ENCODE measurements at places on chromosomes 4 and X. TPM values are rescaled to one million over a fixed set of nuclear protein-coding genes. Genes with fewer than 3 reads are reported as not detected.

TCEAL6 gene
- total RNA-seq: 1.3 TPM

- no peak for ATAC-seq
These were observed 107.7 kb downstream of the FRMPD4 start for GRCh38 chrX:12245650-12246645.

GRCh38 chrX:48913605-48914366 lies 2.3 kb upstream of the SLC35A2 start:
- ATAC-seq: no peak

NR3C2 gene
- 12.7 TPM for total RNA-seq

GALNTL6 gene
- total RNA-seq: not detected

ARMCX5 gene
- 10.2 TPM for total RNA-seq

DNA sequence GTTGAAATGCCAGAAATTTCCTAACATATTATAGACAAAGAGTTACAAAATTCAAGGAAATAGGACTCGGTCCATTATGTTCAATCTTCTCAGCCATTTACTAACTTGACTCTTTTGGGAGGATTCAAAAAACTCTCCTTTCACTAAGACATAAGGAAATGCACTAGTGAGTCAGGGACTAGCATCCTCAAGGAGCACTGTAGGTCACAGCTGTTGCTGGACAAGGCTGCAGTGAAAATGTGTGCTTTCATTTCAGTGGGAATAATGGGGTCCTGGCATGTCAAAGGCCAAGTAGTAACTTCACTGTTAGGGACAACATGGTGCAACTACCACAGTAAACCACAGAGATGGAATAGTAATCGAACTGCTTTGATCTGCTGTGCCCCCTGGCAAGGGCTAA lies 56.9 kb upstream of the ABCG2 start:
- no peak for ATAC-seq

CYBB gene
- 6.0 TPM for total RNA-seq

FATE1 gene
- total RNA-seq: not detected

GRCh38 chr4:150999086-150999485 lies 16.0 kb downstream of the LRBA start:
- ATAC-seq: no peak

GRCh38 chr4:169110633-169111032 lies 100.6 kb upstream of the CBR4 start:
- no peak for ATAC-seq

GRCh38 chr4:39609454-39609931 lies 29.2 kb downstream of the SMIM14 start:
- no peak for ATAC-seq
